ENCODE measurements at places on chromosomes 5 and 9.

- DNase-seq = no peak
Measured at GRCh38 chr5:76021936-76022584, 61.1 kb upstream of the SV2C start.

GRCh38 chr5:119315516-119315949 is 40.3 kb upstream of the TNFAIP8 start:
- no peak for DNase-seq

- DNase-seq = no peak
Measured at GRCh38 chr5:68648944-68649857, 433.6 kb downstream of the PIK3R1 start.

GRCh38 chr9:27529316-27530278 is at the start of gene MOB3B:
Gene MOB3B, minus strand, starts transcription at chr9:27529814. Its CDS starts 74,264 bp downstream, at chr9:27455550.
- DNase-seq = peak; percentile 89

- DNase-seq = no peak
Measured at GRCh38 chr9:86519066-86519615, 164.9 kb upstream of the TUT7 start.

Measured in right lobe of liver (tissue), 6 donors.